ENCODE measurements at places on chromosomes 7 and 10.

DNA sequence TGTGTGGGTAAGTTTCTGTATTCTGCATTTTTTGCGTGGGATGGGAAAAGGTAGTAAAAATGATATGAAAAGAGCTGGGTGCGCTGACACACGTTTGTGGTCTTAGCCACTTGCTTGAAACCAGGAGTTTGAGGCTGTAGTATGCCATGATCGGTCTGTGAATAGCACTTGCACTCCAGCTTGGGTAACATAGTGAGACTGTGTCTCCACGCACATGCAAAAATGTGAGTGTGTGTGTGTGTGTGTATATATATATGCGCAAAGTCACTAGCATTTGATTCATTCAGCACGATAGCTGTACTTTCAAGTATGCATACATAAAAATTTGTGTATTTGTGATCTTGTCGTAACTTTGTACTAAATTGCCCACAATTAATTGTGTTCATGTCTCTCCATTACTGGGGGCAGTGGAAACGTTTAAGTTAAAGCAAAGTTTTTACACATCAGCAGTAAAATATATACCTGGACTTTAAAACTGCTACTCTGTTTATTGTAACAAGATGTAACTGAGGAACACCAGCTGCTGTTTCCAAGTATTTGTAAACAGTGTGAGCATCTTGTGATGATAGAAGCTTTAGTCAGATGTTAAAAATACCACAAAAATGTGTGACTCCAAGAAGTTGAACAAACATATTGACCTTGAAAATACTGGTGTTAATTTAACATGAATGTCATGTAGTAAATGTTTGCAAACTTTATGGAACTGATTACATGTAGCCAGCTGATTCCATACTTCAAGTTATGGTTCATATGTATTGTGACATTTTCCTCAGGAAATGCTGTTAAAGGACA is 1.6 kb downstream of the ZRANB1 start:
- DNase-seq = no peak

DNA sequence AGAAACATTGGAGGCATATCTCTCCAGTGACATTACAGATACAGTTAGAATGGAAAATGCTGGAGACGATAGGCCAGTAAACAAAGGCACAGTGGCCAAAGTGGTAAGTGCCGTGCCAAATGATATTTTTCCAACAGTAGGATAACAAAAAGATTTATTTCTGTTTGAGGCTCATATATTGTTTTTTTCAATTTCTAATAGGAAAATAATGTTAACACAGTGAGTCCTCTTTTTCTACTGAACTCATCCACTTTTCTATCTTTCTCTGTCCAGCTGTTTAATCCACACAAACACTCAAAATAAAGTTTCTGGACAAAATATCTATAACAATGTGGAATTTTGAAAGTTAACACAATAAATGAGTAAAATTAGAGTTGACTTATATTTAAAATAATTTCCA is 201.3 kb downstream of the SEMA3E start:
- no peak for DNase-seq

DNA sequence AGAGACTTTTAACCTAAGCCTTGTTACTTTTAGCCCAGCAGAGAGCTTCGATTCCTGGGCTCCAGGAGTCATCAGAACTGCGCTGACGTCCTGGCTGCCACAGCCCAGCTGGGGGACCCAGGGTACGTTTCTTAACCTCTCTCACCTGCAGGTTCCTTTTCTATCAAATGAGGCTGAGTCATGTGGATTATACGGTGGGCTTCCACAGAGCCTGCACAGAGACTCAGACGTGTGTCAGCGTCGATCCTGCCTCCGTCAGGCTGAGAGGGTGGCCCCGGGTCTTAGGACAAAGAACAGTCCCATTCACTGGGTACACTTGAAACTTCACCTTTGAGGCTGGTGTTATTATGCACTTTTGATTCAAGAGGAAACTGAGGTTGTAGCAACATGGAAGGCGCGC is 100.7 kb upstream of the FGFR2 start:
- DNase-seq = no peak

GRCh38 chr10:60950300-60950699 is 6.3 kb upstream of the RHOBTB1 start:
- DNase-seq = no peak

GRCh38 chr7:92560602-92561001 is 29.6 kb downstream of the FAM133B start:
- DNase-seq = no peak

GRCh38 chr7:16061630-16062029 is 359.7 kb downstream of the CRPPA start:
- DNase-seq = no peak

DNA sequence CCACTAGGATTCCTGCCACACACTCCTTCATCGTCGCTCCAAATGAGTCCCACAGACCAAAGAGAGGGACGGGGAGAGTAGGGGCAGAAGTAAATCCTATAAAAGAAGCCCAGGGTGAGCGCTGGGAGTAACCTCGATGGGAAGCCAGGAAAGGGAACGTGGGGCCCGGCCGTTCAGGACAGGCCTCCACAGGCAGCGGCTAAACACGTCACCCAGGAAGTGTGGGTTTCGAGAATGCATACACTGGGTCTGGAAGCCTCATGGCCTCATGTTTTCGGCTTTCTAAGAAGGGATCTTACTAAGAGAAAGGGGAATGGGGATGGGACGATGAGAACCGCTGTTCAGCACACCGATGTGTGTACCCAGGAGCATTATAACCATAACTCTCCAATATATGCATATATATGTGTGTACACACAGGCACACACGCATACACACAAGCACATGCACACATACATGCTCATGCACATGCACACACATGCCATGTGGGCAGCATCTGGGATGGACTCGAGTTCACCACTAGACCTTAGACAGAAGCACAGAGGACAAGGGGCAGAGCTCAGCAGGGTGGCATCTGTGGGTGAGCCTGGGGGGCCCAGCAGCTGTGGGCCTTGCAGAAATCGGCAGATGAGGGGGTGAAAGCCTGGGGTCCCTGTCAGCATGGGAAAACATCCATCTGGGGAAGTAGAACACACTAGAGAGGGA is 14.8 kb upstream of the CNPY1 start:
- DNase-seq = no peak

Data from activated CD4-positive, alpha-beta T cell treated with anti-CD3 and anti-CD28 coated beads, Interleukin-2, Interleukin-6, amounts not matched to agents 100 ng/mL and 50 ng/mL, durations not matched to agents 16 hours and 8 hours (primary cell).